NCI-H510A treated with DMSO at 0.1 percent for 48 hours (cell line): ENCODE measurements at places on chromosomes 5 and 9.

DNA sequence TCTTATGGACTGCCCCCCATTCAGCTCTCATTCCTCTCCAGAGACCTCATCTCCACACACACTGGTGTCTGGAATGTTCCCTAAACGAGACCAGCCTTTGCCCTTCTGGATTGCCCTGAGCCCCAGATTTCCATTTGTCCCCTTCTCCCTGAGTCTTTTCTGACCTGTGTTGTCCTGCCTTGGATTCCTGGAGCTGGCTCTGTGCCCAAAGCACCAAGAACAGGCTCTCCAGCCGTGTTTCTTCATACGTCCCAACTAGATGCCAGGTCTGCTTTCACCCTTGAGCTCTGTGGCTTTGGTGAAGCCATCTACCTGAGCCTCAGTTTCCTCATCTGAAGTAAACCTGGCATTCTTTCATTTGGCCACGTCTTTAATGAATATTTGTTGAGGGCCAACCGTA, 6.3 kb downstream of the CCDC180 start:
- no peak for DNase-seq

GRCh38 chr9:14313951-14314423, at the start of gene NFIB:
NFIB (minus strand) TSS chr9:14314141; CDS start chr9:14313511, 630 bp downstream.
- DNase-seq: no peak

GRCh38 chr9:18795947-18796671, 236.9 kb downstream of the SAXO1 start:
- no peak for DNase-seq

DNA sequence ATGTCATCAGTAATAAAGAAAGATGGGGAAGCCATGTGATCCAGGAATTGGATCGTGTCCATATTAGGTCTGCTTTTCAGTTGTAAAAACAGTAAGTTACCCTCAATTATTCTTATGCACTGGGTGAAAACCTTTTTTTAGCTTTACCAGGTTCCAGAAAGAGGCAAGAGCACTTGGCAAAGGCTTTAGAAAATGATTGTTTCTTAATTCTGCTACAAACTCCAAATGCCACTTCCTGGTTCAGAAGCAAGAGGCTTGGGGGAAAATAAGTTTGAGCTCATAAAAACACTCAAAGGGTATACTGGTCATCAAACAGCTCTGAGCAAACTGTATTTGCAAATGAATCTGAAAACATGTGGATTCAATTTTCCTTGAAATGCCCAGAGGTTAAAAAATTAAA, 615.6 kb downstream of the EBF1 start:
- DNase-seq: no peak

DNA sequence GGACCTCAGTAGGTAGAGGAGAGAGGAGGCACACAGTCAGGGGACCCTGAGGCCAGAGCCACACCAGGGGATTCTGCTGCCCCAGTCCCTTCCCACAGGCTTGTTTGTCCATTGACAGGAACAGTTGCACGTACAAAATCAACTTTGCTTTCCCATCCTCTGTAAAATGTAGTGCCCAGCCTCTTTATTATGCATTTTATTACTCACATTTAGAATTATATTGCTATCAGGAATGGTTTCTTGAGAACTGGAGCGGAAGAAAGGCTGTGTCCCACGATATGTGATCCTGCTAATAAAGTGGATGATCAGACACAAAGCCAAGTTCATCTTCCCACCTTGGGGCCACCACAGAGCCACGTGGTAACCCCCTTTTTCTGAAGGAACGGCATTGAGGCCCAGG, 277.4 kb downstream of the FANCC start:
- no peak for DNase-seq

DNA sequence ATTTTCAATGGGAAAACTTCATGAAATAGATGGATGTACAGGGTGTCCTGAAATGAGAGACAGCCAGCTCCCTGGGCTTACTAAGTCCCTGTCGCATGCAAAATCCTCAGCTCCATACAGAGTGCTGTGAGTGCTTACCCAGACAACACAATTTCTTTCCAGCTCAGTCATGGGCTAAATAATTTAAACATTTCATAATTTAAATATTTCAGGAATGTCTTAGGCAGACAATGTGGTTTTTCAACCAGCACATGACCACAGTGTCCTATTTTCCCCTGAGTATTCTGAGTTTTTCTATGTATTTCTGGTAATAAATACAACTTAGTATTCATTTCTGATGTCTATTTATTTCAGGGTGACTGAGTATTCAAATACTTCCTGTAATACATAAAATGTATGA, 188.5 kb upstream of the SNX2 start:
- DNase-seq: no peak
